ENCODE measurements at places on chromosomes 4 and X.

GRCh38 chr4:100165809-100166208 lies 24.5 kb downstream of the DDIT4L start:
- DNase-seq = no peak

DNA sequence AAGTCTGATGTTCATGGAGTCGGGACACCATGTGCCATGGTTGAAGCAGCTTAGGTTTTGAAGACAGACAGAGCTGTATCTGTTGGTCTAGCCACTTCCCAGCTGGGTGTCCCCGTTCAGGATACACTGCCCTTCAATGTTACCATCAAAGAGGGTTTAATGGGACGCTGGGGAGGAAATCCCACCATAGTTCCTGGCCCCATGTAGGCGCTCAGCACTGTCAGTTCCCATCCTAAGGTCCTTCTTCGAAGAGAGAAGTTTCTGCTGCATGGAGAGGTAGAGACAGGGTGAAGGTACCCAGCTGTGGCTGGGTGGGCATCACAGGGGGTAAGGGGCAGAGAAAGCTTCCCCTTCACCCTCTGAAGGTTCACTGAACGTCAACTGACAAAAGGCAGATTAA lies 3.7 kb downstream of the MGST2 start:
- no peak for DNase-seq

DNA sequence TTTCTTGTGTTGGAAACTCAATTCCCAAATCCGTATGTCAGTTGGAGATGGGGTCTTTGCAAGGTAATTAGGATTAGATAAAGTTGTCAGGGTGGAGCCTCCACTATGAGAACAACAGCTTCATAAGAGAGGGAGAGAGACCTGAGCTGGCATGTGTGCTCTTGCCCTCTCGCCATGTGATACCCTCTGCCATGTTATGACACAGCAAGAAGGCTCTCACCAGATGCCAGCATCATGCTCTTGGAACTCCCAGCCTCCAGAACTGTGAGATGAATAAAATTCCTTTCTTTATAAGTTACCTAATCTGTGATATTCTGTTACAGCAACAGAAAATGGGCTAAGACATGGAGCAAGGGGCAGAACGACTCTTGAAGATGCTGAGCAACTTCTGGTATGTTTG lies 201.9 kb upstream of the BOD1L1 start:
- no peak for DNase-seq

- no peak for DNase-seq
Observed at GRCh38 chr4:15153662-15154061, 151.4 kb downstream of the CPEB2 start.

GRCh38 chr4:17188125-17188524 lies 289.7 kb upstream of the LDB2 start:
- DNase-seq = no peak

DNA sequence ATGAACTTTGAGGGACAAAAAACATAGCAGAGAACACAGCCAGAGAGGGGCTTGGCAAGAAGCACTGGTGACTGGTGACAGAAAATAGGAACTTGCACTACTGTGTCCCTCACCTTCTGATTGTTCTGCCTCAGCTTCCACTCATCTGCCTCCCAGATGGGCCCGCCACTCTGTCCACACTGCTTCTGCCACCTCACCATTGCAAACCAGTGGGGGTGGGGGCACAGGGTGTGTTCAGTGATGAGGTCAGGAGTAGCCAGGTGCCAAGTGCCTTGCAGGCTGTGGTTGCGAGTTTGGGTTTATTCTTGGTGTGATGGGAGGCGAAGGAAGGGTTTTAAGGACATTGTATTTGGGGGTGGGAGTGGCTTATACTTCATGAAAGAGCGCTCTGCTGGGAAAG lies 9.1 kb upstream of the UBA1 start:
- DNase-seq = no peak

DNA sequence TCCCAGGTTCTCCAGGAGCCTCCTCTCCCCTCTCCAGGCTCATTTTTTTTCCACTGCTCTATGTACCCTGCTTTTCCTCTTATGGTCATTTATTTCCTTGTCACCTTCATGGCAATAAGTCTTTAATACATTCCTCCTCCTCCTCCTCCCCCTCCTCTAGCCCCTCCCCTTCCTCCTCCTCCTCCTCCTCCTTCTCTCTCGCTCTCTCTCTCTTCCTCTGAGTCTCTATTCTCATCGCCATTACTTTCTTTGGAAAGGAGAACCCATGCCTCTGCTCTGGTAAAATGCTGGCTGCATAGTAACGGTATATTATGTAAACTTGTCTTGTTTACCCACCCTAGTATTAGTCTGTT lies 35.7 kb downstream of the ARHGAP24 start:
- DNase-seq = peak; percentile 5

DNA sequence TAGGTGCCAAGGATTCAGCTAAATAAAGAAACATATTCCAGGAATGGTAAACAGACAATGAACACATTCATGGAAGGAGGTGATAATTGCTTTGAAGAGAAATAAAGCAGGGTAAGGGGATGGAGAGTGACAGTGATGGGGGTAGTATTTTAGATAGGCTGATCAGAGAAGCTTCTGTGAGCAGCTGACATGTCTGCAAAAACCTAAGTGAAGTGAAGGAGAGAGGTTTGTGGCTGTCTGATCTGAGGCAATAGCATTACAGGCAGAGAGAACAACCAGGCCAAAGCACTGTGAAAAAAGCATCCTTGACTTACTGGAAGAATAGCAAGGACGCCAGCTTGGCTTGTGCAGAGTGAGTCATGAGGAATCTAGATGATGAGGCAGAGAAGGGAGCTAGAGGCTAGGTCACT lies 271.9 kb upstream of the GATB start:
- DNase-seq = no peak

DNA sequence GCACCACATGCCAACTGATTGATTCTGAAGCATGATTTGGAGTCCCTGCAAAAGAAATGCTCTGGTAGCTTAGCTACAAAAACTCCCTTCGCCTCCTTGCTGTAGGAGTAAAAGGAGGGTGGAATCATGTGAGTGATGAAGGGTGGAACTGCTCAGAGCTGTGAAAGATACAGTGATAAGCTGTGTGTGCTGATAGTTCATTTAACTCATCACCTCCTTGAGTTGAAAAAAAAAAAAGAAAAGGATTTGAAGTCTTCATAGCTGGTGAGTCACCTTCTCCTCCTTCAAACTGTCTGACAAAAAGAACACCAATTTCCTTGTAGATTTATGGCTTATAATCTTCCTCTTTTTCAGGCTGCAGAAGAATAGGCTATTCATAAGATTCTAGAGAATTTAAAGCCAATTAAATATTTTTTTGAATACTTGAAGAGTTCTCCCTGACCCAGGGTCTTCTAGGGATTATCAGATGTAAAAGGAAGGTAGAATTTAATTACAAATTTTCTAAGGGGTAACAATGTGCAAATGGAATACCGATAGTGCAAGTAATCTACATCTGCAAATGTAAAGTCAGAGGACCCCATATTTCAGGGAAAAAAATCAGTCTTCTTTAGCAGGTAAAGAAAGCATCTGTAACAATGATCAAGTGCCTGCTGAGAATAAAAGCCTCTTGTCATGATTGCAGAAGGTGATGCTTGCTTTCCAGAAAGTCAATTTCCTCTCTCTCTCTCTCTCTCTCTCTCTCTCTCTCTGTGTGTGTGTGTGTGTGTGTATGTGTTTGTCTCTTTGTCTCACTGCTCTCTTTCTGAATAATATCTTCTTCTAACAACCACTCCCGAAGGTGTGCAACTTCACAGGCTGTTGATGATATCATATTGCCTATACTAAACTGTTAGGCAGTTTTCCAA lies 208.8 kb upstream of the VEGFC start:
- DNase-seq = peak; percentile 25

DNA sequence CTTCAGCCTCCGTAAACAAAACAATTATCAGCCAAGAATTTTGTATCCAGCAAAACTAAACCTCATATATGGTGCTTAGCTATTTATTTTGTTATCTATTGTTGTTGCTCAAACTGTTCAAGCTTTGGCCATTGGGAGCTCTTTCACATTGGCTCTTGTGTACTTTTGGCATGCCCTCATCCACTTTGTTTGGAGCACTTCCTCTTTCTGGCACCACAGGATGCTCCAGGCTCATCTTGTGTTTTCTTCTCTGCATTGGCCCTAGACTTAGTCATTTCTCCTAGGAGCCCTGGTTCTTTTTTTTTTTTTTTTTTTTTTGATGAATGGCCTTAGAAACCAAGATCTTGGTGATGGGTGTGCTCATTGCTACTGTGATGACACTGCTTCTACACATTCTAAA lies 74.5 kb downstream of the DIPK2B start:
- no peak for DNase-seq

GRCh38 chr4:48905363-48906015 lies 1.1 kb downstream of the OCIAD2 start:
- peak; percentile 86 for DNase-seq

DNA sequence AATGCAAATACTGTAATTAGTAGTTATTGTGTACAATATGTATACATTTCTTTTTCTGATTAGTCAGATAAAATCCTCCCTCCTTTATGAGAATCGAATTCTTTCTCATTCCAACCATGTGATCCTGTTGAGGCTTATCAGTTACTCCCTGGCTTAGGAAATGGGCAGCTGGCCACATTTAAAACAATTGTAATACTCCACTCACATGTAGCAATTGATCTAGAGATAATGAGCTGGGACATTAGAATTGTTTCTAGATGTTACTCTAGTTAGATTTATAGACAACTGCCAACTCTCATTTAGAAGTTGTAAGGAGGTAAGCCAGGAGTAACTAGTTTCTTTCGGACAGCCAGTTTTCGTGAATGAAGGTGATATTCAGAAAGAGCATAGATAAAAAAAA lies 859.3 kb upstream of the AADAT start:
- no peak for DNase-seq

DNA sequence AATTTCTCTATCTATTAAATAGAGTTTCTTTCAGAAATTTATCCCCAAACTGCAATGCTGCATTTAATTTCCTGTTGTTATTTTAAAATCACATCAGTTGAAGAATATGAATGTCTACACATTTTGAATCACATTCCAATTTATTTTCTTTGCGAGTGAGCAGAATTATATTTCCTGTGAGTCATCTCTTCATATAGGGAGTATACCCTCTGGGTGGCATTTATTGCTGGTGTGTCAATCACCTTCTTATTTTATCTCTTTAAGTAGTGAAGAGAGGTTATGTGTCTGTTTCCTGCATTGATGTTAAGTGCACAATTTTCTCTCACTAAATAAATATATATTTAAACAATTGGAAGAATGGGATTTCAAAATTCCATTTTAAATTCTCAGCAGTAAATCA lies 511.0 kb upstream of the ATOH1 start:
- peak; percentile 15 for DNase-seq

- DNase-seq = no peak
Observed at GRCh38 chr4:154490234-154490582, 1.4 kb downstream of the DCHS2 start.

GRCh38 chrX:142084611-142085010 lies 120.5 kb downstream of the MAGEC2 start:
- no peak for DNase-seq

DNA sequence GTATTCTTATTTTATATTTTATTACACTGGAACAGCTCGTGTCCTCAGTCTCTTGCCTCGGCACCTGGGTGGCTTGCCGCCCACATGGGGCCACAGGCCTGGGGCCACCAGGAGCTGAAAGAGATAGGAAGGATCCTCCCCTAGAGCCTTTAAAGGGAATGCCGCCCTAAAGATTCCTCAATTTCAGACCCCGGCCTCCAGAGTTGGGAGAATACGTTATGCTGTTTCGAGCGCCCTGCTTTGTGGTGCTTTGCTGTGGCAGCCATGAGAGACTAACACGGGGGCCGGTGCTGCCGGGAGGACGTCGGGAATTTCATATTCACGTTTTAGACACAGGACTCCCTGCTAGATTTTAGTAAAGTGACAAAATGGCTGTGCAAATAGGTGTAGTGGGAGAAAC lies 33.2 kb downstream of the ACOX3 start:
- DNase-seq = no peak

DNA sequence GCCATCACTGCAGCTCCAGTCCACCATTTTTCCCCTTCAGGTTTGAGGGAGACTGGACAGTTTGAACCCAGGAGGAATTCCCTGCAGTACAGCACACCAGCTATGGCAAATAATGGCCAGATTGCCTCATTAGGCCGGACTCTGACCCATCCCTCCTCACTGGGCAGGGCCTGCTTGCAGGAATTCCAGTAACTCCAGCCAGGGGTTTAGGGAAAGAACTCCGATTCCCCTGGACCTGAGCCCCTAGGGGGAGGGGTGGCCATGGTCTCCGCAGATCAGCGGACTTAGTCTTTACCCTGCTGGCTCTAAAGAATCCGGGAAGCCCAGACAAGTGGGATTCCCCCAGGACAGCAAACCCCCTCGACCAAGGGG lies 342.8 kb downstream of the DMD start:
- no peak for DNase-seq

- DNase-seq = peak; percentile 42
Observed at GRCh38 chr4:155392481-155393184, 15.9 kb upstream of the MAP9 start.

GRCh38 chr4:39621582-39621981 lies 17.1 kb downstream of the SMIM14 start:
- DNase-seq = peak; percentile 98

GRCh38 chrX:54564936-54565335 lies 34.9 kb downstream of the GNL3L start:
- DNase-seq = no peak

- no peak for DNase-seq
Observed at GRCh38 chr4:145565328-145565727, 53.9 kb upstream of the MMAA start.

- DNase-seq = no peak
Observed at GRCh38 chrX:6446582-6446981, 88.3 kb downstream of the VCX3A start.

GRCh38 chr4:1464581-1465171 lies 58.4 kb upstream of the NKX1-1 start:
- no peak for DNase-seq

DNA sequence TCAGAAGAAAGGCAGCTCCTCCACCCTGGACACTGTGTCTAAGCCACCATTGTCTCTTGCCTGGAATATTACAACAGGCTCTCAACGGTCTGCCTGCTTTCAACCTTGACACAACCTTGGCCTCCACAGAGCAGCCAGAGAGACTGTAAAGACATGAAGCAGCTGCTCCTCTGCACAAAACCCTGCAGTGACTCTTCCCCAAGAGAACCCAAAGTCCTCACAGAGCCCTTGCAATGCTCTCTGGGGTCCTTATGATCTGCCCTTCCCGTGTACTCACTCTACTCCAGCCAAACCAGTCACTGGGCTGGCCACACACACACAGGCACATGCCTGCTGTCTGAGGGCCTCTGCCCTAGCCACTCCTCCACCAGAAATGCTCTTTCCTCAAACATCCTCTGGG lies 75.9 kb upstream of the CPEB2 start:
- no peak for DNase-seq
